Gastrocnemius medialis (tissue), 4 donors: ENCODE measurements at places on chromosomes 2 and 18. TPM values are rescaled to one million over a fixed set of nuclear protein-coding genes. Genes with fewer than 3 reads are reported as not detected.

DNA sequence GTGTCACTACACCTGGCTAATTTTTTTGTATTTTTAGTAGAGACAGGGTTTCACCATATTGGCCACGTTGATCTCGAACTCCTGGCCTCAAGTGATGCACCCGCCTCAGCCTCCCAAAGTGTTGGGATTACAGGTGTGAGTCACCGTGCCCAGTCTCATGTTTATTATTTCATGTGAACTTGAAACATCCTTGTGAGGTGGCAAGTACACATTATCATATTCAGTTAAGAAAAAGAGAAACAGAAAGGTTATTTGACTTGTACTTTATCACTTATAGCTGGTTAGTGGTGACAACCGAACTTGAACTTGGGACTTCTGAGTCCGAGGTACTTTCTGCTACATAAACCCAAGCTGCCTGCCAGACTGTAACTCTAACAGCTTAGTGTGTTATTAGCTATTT, 24.4 kb downstream of the ABHD3 start:
- no peaks in the 10 kb centered on the region for H3K27me3 ChIP-seq
- peaks cover 6% of the 10 kb centered on the region for H3K4me1 ChIP-seq
- H3K36me3 ChIP-seq: no peaks in the 10 kb centered on the region
- H3K4me3 ChIP-seq: no peak overlapping the region
- no peak for DNase-seq
- no peak overlapping the region for H3K27ac ChIP-seq

DNA sequence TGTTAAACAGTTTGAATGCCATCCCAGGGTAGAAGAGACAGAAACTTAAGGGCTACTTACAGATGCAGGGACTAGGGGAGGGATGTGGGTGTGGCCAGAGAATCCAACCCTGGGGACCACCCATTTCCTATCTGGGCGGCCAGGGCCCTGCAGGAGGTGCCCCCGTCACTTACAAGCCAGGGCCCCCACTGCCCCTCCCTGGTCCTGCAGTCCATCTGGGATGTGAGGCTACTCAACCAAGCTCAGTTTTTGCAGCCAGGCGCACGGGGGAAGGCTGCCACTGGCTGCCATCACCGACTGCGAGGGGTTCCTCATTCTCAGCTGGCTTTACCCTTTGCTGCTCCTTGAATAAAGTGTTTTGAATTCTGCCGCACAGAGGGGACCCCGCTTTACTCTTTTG, 42.1 kb downstream of the RRM2 start:
- no peak overlapping the region for H3K4me3 ChIP-seq
- no peaks in the 10 kb centered on the region for H3K27me3 ChIP-seq
- DNase-seq: no peak
- H3K4me1 ChIP-seq: no peaks in the 10 kb centered on the region
- no peaks in the 10 kb centered on the region for H3K36me3 ChIP-seq

GRCh38 chr18:79195716-79196683, 126.8 kb downstream of the ATP9B start:
- H3K4me3 ChIP-seq: no peak overlapping the region
- DNase-seq: no peak
- peaks cover 5% of the 10 kb centered on the region for H3K4me1 ChIP-seq

GRCh38 chr2:146634230-146635097, 1210.4 kb upstream of the ACVR2A start:
- no peaks in the 10 kb centered on the region for H3K4me1 ChIP-seq
- H3K27me3 ChIP-seq: no peaks in the 10 kb centered on the region
- H3K36me3 ChIP-seq: no peaks in the 10 kb centered on the region
- H3K4me3 ChIP-seq: no peak overlapping the region
- no peak for DNase-seq

GRCh38 chr18:30103881-30104280, 938.7 kb downstream of the DSC3 start:
- no peaks in the 10 kb centered on the region for H3K4me1 ChIP-seq
- no peaks in the 10 kb centered on the region for H3K36me3 ChIP-seq
- no peak overlapping the region for H3K27ac ChIP-seq
- DNase-seq: no peak
- H3K4me3 ChIP-seq: no peak overlapping the region

GRCh38 chr18:32048507-32049091, 30.0 kb downstream of the RNF125 start:
- H3K36me3 ChIP-seq: no peaks in the 10 kb centered on the region
- peak; percentile 41 for DNase-seq
- H3K27me3 ChIP-seq: no peaks in the 10 kb centered on the region
- H3K4me3 ChIP-seq: no peak overlapping the region

- H3K27me3 ChIP-seq: no peaks in the 10 kb centered on the region
- H3K4me1 ChIP-seq: peaks cover 21% of the 10 kb centered on the region
- no peaks in the 10 kb centered on the region for H3K36me3 ChIP-seq
- H3K4me3 ChIP-seq: no peak overlapping the region
These were observed 261.7 kb upstream of the SLC14A2 start for GRCh38 chr18:45353530-45353929.

DNA sequence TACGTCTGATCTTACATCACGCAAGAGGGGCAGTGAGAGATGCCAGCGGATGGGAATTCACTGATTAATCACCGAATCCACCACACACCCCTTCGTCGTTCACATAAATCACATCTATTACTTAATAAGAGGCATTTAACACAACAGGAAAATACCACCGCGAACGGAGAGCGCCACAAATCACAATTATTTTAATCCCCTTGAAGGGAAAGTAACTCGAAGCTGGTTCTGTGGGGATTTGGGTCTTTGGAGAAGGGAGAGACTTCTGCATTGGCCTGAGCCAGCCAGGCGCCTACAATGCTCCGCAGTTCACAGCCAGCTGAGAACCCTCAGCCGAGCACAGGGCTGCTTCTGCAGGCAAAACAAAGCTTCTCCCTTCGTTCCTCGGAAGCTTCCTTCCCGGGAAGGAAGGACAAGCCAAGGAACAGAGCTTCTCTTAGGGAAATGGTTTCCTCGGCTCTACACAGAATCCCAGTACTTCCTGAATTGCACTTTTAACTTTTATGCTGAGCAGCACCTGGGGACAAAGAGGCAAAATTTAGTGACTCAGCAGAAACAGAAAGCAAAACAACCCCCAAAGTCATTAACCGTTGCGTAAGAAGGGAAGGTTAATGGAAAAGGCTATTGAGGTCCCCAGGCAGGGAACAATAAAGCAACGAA, at the start of gene LRP1B:
Gene LRP1B, minus strand, starts transcription at position 7 of the 660 bp plus-strand sequence. CDS start 287 bp downstream, outside the sequence.
- H3K4me3 ChIP-seq: peak within 1 kb of the TSS; percentile 54
- H3K36me3 ChIP-seq: no peaks in the 10 kb centered on the region
- peaks cover 4% of the 10 kb centered on the region for H3K4me1 ChIP-seq
- H3K27ac ChIP-seq: no peak within 1 kb of the TSS
- no peak for DNase-seq

GRCh38 chr18:3851159-3851558, 401.2 kb downstream of the TGIF1 start:
- no peak overlapping the region for H3K27ac ChIP-seq
- no peak overlapping the region for H3K4me3 ChIP-seq
- H3K36me3 ChIP-seq: no peaks in the 10 kb centered on the region
- no peak for DNase-seq
- no peaks in the 10 kb centered on the region for H3K4me1 ChIP-seq

- DNase-seq: no peak
- no peaks in the 10 kb centered on the region for H3K27me3 ChIP-seq
- no peaks in the 10 kb centered on the region for H3K36me3 ChIP-seq
These were observed 53.5 kb downstream of the NXPH2 start for GRCh38 chr2:138726681-138727080.

- H3K4me1 ChIP-seq: peaks cover 34% of the 10 kb centered on the region
- no peaks in the 10 kb centered on the region for H3K36me3 ChIP-seq
- H3K4me3 ChIP-seq: no peak overlapping the region
- no peak for DNase-seq
- H3K27me3 ChIP-seq: no peaks in the 10 kb centered on the region
These were observed 3.5 kb downstream of the OSBPL6 start for GRCh38 chr2:178197791-178198190.

DNA sequence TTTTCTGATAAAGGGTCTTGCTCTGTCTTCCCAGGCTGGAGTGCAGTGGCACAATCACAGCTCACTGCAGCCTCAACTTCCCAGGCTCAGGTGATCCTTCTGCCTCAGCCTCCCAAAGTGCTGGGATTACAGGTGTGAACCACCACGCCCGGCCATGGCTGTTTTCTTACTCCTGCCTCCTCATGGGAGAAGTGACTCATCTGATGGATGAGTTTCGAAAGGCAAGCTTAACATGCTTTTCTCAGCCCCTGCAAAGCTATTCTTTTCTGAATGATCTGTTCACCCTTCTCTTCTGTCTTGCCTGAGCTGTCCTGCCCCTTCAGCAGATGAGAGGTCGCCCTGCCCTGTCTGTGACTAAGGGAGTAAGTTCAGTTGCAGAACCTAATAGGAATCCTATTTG, 929 bp upstream of the CREG2 start:
- peaks cover 33% of the 10 kb centered on the region for H3K27me3 ChIP-seq
- no peak overlapping the region for H3K27ac ChIP-seq
- H3K4me3 ChIP-seq: no peak overlapping the region

- H3K27me3 ChIP-seq: no peaks in the 10 kb centered on the region
- H3K27ac ChIP-seq: peak overlapping the region; percentile 70
- no peak overlapping the region for H3K4me3 ChIP-seq
- no peaks in the 10 kb centered on the region for H3K36me3 ChIP-seq
- peaks cover 59% of the 10 kb centered on the region for H3K4me1 ChIP-seq
- DNase-seq: no peak
These were observed 29.1 kb downstream of the TMEM131 start for GRCh38 chr2:97966545-97967215.

DNA sequence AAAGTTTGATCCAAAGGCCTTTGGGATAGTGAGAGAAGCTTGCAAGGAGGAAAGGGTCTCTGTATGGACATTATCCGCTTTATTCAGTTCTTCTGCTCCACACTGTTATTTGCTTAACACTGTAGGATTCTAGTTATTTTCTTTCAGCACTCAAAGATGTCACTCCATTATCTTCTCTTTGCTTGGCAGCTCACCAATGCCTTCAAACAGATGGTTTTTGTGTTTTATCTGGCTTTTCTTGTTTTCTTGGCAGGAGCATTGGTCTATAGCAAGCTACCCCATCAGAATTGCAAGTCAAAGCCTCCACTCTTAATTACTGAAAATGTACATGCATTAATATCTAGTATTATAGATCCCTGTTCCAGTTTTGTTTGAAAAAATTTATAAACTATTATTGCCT, 138.8 kb downstream of the EVA1A start:
- H3K27me3 ChIP-seq: no peaks in the 10 kb centered on the region
- H3K4me1 ChIP-seq: no peaks in the 10 kb centered on the region
- H3K36me3 ChIP-seq: no peaks in the 10 kb centered on the region
- no peak overlapping the region for H3K27ac ChIP-seq

- no peak overlapping the region for H3K27ac ChIP-seq
- no peaks in the 10 kb centered on the region for H3K4me1 ChIP-seq
- H3K27me3 ChIP-seq: no peaks in the 10 kb centered on the region
- H3K36me3 ChIP-seq: no peaks in the 10 kb centered on the region
- no peak overlapping the region for H3K4me3 ChIP-seq
These were observed 66.7 kb upstream of the SLC14A2 start for GRCh38 chr18:45548614-45549013.

DNA sequence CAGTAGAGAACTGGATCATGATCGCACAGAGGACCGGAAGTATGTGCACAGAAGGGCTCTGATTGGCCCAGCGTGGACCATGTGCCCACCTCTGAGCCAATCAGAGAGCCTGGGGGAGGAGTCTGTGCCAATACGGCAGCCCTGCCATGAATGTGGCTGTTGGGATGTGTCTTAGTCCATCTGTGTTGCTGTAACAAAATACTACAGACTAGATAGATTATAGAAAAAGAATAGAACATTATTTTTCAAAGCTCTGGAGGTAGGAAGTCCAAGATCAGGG, 132.0 kb downstream of the NDUFA10 start:
- DNase-seq: no peak
- no peaks in the 10 kb centered on the region for H3K4me1 ChIP-seq
- no peaks in the 10 kb centered on the region for H3K36me3 ChIP-seq
- no peak overlapping the region for H3K4me3 ChIP-seq

GDF7 gene
- total RNA-seq: 0.02 TPM

SLC38A11 gene
- 0.20 TPM for total RNA-seq

TET3 gene
- 3.3 TPM for total RNA-seq

CEP192 gene
- 8.3 TPM for total RNA-seq

UGT1A6 gene
- total RNA-seq: not detected

CFAP221 gene
- not detected for total RNA-seq

LBH gene
- 18.6 TPM for total RNA-seq

ZFP36L2 gene
- 32.8 TPM for total RNA-seq

ARHGAP25 gene
- 1.9 TPM for total RNA-seq
